AG10803 (cell line): ENCODE measurements at places on chromosomes 16 and 17.
A peak's percentile ranks its signal among the peaks of the same experiment; 100 is the strongest.

GRCh38 chr17:32916134-32916533, 11.8 kb upstream of the TMEM98 start:
- DNase-seq, result no peak

DNA sequence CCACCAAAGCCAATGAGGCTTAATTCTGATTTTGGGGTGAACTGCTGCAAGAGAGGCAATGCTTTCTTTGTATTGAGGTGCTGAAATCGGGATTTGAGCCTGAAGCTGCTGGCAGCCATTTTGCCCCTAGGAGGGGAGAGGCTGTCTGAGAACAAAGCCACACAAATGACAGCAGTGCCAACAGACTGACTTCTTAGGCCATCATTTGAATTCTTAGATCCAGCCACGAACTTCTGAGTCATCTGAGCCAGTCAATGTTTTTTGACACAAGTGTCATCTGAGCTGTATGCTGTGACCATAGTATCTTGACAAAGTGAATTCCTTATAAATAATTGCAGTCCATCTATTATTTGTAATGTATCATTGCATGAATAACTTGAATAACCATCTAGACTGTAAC, 29.0 kb downstream of the HYDIN start:
- DNase-seq, result no peak

DNA sequence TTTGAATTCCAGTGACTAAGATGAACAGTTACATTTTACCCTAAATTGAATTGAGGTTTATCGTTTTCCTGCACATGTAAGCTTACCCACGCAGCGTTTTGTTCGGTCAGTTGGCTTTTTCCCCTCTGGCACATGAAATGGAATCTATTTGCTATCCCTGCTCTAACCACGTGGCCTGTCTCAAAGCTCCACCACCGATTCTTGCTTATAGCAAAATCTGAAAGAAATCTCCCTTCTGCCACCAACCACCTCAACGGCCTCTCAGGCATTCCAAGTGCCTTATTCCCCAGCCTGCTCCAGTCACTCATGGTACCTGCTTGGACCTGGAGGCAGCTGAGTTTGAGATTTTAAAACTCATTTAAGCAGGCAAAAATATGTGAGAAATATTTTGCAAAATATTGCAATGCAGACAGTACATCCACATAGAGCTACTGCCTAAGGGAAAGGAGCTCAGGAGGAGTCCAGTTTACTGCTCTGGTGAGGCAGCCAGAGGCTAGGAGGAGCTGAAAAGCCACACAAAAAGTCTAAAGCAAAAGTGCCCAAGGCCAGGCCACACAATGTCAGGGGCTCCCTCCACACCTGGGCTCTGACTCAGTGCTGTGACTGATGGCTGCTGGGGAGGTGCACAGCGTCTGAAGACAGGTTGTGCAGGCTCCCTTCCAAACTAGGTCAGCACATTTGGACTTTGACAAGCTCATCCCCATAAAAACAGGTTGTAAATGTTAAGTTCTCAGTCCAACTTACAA, 26.4 kb downstream of the ARHGAP17 start:
- peak; percentile 71 for DNase-seq

DNA sequence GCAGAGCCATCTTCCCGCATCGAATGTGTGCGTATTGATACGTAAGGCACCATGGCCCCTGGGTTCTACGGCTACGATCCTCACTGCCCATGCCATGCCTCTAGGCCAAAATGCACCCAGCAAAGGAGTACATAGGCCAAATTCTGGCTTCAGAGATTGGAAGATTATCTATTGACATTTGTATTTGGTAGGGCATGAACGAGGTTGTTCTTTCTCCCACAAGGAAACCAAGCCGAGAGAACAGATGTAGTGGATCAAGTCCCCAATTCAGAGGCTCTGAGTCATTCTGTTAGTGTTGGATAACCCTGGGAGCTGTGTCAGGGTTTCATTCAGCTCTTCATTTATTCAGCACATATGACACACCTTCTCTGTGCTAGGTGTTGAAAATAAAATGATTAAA, 36.5 kb downstream of the HOXB1 start:
- peak; percentile 69 for DNase-seq

DNA sequence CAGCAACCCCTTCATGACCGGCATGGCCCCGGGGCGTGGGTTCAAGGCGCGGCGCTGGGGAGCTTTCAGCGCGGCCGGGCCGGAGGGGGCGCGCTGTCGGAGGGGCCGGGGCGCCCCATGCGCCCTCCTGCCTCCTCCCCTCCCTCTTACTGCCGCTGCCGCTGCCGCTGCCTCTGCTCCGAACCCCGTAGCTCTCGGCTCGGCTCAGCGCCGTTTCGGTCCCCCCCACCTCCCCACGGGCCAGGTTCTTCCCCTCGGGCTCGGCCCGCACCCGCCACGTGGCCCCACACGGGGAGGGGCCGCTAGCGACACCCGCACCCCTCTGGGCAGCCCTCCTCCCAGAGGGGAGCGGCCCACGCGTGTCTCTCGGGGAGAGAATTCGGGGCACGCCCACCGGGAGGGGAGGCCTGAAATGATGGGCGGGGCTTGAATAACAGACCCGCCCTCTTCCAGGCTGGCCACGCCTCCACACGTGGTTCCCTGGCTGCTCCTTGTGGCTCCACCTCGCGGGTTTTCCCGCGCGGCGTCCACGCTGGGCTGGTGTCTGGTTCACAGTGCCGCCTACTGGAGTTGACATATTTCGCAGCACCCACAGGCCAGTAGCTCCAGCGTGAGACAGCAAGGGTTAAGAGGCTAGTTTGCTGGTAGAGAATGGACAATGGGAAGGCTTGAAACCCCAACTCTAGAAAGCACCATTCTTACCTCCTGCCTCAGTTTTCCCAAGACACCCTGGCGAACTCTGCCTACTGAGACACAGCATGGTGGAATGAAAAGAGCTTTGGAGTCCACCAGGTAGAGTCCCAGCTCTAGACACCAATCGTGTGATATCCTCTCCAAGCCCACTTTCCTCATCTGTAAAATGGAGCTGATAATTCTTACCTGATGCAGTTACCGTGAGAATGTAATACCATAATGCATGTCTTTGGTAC, at the start of gene KCNH4:
KCNH4 (minus strand) TSS at position 221 of the 929 bp plus-strand sequence; CDS start at position 24, 197 bp downstream.
- DNase-seq, result peak; percentile 58

DNA sequence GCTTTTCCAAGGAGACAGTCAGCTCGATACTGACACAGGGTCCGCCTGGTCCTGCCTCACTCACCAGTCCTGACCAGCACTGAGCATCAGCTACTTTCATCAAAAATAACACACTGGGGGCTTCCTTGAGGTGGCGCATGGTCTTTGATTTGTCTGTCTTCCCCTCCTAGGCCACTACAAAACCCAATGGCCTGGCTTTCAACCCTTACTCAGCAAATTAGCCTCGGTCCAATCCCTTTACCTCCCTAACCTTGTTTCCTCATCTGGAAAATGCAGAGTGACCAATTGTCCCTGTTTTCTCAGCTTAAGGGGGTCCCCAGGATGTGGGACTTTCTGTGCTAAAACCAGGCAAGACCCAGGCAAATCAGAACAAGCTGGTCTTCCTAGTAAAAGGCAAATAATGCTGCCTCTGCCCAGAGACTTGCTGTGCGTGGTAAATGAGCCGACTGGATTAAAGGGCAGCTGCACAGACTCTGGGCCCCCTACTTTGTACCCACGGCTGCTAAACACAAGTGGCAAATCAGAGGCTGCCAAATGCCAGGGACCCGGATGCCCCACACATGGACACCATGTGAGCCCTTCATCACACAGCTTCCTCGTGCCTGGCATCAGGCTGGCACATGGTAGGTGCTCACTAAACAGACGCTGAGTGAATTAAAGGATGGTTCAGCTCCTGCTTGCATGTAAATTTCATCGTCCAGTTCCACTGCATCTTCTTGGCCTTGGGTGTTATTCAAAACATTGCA, 31.2 kb upstream of the CMIP start:
- DNase-seq, result no peak

DNA sequence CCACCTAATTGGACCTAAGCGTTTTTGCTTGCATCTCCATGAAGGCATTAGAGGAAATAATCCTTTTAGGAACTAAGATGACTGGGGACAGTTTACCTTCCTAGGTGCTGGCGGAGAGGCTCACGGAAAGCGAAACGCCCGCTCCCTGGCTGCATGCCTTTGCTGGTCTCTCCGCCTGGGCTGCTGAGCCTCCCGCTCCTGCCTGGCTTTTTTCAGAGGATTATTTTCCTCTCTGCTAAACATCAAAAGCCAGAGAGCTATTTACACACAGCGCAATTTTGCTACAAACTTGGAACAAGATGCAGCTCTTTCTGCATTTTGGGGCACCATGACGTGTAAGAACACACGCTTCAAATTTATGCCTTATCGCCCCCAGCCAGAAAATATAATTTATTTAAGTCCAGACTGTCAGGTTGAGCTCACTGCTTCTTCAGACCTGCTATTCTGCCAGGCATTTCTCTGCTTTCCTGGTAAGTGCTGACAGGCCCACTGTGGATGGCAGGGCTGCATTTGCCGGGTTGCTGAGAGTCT, 124.4 kb downstream of the SPACA3 start:
- no peak for DNase-seq

DNA sequence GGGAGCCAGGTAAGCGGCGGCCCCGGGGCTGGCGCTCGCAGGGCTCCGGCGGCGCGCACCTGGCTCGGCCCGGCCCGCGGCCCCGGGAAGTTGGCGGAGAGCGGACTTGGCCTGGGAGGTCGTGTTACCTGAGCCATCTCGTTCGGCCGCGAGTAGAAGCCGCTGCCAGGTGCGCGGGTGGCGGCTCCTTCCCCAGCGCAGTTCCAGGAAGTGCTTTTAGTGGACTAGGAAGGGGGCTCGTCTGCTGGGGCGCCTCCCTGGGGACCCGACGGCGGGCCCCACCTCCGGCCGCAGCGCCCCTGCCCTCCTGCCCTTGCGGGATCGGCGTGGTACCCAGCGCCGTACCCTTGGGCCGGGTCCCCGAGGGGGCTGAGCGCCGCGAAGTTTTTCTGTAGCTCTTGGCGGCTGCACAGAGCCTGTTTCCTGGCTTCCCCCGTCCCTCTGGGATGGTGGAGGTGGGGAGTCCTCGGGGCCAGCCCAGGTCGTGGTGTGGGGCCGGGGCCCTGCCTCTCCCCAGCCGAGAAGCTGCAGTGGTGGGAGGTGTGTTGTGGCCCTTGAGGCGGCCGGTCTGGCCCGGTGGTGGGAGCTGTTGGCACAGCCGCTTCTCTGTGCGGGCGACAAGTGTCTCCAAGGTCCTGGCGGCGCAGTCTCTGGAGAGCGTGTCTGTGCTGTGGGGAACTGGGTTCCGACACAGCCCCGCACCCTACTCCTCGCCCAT, 96.9 kb downstream of the RAB11FIP4 start:
- DNase-seq, result no peak

DNA sequence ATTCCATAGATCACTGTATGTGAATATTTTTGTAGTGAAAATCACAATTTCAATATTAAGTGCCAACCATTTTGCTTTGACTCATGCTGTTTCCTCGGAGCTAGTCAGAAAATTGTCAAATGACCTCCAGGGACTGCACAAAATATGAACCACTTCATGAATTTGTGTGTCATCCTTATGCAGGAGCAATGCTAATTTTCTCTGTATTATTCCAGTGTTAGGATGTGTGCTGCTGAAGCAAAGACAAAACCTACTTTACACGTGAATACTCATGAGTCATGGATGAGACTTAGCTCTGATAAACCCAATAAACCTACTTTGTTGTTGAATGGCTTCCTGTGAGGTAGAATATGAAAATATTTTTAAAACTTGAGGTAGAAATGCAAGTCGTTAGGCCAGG, 65.2 kb downstream of the SHCBP1 start:
- DNase-seq, result peak; percentile 8
